ENCODE measurements at places on chromosomes 7 and 10. TPM values are rescaled to one million over a fixed set of nuclear protein-coding genes. Genes with fewer than 3 reads are reported as not detected.

DNA sequence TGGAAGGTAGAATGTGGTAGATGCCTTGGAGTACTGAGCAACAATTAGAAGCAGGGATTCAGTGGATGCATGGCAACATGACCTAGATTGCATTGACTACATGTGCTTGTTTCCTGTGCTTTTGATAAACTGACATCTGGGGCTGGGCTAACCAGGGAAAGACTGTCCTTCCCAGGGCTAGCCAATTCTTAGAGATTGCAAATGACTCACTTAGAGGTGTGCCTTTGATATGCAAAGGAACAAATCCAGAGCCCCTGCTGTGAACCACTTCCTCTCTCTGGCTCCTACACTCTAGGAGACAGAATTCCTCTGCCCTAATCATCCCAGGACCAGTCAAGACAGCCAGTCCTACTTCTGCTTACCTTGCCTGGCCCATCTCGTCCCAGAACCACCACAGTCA, 651.5 kb downstream of the LRMDA start:
- no peak for DNase-seq

The AKR1C8 gene
- not detected for total RNA-seq

- no peak for DNase-seq
These were observed 68.6 kb upstream of the CACNB2 start for GRCh38 chr10:18071591-18071990.

The CHN2 gene
- 14.5 TPM for total RNA-seq

GRCh38 chr7:35524112-35524804, 170.7 kb downstream of the HERPUD2 start:
- no peak for DNase-seq

GRCh38 chr7:141231018-141231792, 157.3 kb downstream of the TMEM178B start:
- DNase-seq: no peak

The SAP25 gene
- not detected for total RNA-seq

DNA sequence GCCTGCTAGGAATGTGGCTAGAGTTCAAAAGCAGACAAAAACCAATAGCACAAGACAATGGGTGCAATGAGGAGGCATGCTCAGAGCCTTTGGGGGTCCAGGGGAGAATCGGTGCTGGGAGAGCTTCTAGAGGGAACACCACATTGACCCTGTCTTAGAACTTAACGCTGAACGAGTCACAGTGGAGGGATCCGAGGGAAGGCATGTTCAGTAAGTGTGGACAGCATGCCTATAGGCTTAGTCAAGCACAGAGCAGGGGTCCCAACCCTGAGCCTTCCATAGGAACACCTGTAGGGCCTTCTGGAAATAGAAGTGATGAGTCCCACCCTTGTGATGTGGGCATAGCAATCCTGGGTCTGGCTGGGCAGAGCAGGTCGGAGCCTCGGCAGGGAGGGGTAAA, 148.7 kb downstream of the PKD1L1 start:
- no peak for DNase-seq

- no peak for DNase-seq
These were observed 36.3 kb downstream of the HACD1 start for GRCh38 chr10:17580885-17581284.

- DNase-seq: no peak
These were observed 87.9 kb upstream of the KLF14 start for GRCh38 chr7:130821864-130822263.

GRCh38 chr7:74176555-74176954, 2.4 kb downstream of the EIF4H start:
- DNase-seq: no peak

- no peak for DNase-seq
These were observed 437.5 kb upstream of the MBL2 start for GRCh38 chr10:53209944-53210611.

DNA sequence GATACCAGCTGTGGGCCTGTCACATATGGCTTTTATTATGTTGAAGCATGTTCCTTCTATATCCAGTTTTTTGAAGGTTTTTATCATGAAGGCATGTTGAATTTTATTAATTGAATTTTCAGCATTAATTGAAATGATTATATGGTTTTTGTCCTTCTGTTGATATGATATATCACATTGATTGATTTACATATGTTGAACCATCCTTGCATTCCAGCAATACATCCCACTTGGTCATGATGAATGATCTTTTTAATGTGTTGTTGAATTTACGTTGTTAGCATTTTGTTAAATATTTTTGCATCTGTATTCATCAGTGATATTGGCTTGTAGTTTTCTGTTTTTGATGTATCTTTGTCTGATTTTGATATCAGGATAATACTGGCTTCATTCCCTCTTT, 21.2 kb downstream of the PRSS37 start:
- no peak for DNase-seq

The HTR5A gene
- not detected for total RNA-seq

The SFRP4 gene
- total RNA-seq: 11.2 TPM

GRCh38 chr10:133327651-133328357, 8.9 kb downstream of the CALY start:
- DNase-seq: no peak

- DNase-seq: no peak
These were observed 37.9 kb downstream of the PDSS1 start for GRCh38 chr10:26735435-26735834.

- no peak for DNase-seq
These were observed 3.9 kb upstream of the MACC1 start for GRCh38 chr7:20220921-20221547.

All from urinary bladder (tissue), 4 donors.